ENCODE measurements at places on chromosomes 6 and 20.

DNA sequence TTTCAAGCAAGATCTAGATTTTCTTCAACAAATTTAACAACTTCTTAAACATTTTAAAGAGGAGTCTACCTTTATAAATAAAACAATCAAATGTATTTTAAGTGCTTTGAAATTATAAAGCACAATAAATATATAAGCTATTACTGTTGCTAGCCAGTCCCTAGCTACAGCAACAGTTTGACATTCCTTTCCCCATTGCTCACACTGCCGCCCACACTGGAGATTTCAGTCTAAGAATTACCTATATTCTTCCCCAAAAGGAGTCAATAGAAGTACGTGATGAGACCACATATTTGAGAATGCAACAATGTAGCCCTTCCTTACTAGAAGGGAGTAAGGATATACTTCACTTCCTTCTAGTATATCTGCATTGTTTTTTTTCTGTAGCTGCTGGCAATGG, 65.3 kb upstream of the RNF146 start:
- DNase-seq: no peak

DNA sequence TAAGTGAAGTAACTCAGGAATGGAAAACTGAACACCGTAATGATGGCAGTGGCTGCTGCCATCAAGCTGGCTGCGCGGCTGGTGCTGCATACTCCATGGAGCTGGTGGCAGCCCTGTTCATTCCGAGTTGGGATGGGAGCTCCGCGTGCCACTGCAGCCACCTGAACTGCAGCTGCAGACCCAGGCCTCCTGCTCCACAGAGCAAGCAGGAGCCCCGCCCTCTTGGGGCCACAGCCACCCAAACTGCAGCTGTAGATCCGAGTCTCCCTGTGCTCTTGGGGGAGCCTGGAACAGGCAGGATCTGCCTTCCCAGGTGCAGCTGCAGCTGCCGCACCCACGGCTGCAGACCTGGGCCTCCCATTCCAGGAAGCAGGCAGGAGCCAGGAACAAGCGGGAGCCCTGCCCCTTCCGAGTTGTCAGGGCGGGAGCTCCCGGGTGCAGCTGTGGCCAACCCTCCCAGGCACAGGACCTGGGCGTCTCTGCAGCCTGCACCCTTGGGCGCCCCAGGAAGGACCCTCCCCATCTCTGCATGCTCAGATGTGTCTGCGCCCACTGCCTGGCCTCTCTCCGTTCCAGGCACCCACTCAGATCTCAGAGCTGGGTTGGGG, 120.2 kb downstream of the GMPR start:
- no peak for DNase-seq

DNA sequence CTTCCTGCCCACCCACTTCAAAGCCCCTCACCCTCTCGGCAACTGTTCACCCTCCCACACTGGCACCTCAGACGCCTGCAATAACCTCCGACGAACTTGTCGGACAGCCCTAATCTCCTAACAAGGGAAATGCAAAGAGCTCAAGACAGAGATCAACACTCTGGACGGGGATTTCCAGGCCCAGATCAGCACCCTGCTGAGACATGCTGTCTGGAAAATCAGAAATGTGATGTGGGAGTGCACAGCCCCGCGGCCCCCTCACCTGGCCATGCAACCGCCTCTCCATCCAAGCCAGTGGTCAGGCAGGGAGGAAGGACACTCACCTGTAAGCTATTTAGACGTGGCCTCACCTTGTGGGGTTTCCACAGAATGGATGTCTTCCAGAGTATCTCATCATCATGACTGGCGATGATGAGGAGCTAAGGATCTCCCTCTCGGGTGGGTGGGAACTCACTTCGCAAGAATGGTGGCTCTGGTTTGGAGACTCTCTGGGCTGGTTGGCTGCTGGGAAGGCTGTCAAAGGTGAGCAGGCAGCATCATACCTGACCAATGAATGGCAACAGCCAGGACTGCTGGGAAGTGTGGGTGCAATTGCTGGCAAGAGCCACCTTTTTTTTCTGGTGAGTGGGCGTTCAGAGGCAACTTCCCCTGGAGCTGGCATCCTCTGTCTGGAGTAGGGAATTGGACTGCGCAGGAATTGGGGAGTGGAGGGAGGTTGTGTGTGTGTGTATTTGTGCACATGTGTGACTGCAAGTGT, 28.1 kb upstream of the ADTRP start:
- no peak for DNase-seq

GRCh38 chr6:35973670-35974222, 50.7 kb downstream of the SLC26A8 start:
- no peak for DNase-seq

- no peak for DNase-seq
Measured at GRCh38 chr6:139698526-139699176, 324.2 kb upstream of the CITED2 start.

- no peak for DNase-seq
Measured at GRCh38 chr6:135383301-135383700, 114.2 kb downstream of the AHI1 start.

- DNase-seq: no peak
Measured at GRCh38 chr6:28139860-28140543, 1.7 kb upstream of the ZKSCAN8 start.

DNA sequence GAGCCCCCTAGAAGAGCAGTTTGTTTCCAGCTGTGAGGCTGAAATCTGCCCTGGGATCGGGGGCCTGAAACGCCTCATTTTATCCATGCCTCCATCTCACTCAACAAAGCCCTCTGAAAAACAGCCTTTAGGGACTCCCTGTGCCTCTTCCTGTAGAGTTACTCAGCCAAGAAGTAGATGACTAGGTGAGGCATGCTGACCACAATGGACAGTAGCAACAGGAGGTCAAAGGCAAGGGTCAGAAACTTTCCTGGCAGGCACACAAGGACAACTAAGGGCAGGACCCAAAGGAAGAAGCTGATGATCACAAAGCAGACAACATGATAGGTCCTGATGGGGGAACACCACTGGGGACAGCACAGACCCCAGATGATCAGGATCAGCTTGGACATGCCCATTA, 12.8 kb downstream of the MAS1L start:
- no peak for DNase-seq

- DNase-seq: no peak
Measured at GRCh38 chr20:40958598-40958997, 70.0 kb upstream of the TOP1 start.

GRCh38 chr20:5835871-5836270, 85.7 kb downstream of the SHLD1 start:
- DNase-seq: no peak

GRCh38 chr20:33181482-33182093, 13.6 kb downstream of the BPIFA2 start:
- no peak for DNase-seq

- no peak for DNase-seq
Measured at GRCh38 chr20:18404172-18404571, 62.7 kb downstream of the DZANK1 start.

- peak; percentile 54 for DNase-seq
Measured at GRCh38 chr20:23350904-23351838, 580 bp downstream of the NXT1 start.

DNA sequence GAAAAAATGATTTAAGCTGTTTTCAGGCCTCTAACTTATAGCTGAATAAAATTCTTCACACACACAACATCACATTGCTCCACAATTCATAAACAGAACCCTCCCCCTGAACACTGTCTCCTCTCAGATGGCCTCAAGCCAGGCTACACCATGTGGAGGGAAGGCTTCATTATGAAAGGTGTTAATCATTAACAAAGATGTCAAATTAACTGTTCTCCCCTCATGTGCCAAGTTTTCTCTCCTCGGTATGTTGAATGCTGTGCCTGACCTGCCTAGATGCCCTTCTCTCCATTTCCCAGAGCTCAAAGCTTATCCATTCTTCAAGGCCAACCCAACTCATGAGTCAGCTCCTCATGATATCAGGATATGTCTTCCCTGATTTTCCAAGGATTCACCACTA, 210.4 kb downstream of the GMDS start:
- no peak for DNase-seq

GRCh38 chr6:6217855-6218758, 102.4 kb downstream of the F13A1 start:
- no peak for DNase-seq

DNA sequence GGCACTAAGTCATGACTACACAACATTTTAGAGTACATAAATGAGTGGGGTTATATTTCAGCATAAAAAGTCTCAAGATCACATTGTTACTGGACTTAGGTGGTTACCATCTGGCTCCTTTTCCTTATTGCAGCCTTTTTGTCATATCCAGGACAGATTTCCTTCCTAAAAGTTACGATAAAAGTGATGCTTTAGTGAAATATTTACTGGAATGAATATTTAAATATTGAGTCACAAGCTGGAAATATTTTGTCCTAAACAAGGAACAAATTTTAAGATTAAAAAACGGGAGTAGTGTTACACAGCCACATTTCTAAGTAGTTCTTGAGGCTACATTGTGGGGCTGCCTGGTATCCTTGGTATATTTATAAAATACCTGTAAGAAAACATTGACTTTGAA, 52.2 kb downstream of the CDC40 start:
- DNase-seq: no peak

DNA sequence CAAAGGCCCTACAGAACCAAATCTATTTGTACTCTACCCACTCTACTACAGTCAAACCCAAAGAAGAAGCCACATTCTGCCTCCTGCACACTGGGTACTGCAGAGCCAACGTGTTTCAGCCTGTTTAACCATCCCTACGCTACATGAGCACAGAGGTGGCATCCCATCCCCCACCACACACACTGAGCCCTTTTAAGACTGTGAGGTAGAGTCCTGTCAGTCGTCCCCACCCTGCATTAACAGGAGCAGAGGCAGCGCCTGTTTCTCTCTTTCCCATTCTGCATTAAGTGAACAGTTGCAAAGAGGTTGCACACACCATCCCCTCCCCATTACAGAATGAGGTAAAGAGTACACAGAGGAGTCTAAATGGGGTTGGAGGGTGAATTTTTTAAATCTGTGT, 5.2 kb upstream of the RSPH4A start:
- no peak for DNase-seq

DNA sequence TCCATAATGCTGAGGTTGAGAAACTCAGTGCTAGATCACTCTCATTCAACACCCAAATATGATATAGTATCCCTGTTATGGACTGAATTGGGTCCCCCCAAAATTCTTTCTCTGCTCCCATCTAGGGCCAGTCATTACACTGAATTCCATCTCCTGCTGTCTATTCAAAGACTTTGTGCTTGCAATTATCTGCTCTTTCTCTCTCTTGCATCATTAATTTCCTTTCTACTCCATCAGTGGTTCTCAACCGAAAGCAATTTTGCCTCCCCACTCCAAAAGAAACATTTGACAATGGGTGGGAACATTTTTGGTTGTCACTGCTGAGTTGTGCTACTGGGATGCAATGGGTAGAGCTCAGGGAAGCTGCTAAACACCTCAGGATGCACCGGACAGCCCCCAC, 271.5 kb upstream of the CDYL start:
- DNase-seq: no peak

DNA sequence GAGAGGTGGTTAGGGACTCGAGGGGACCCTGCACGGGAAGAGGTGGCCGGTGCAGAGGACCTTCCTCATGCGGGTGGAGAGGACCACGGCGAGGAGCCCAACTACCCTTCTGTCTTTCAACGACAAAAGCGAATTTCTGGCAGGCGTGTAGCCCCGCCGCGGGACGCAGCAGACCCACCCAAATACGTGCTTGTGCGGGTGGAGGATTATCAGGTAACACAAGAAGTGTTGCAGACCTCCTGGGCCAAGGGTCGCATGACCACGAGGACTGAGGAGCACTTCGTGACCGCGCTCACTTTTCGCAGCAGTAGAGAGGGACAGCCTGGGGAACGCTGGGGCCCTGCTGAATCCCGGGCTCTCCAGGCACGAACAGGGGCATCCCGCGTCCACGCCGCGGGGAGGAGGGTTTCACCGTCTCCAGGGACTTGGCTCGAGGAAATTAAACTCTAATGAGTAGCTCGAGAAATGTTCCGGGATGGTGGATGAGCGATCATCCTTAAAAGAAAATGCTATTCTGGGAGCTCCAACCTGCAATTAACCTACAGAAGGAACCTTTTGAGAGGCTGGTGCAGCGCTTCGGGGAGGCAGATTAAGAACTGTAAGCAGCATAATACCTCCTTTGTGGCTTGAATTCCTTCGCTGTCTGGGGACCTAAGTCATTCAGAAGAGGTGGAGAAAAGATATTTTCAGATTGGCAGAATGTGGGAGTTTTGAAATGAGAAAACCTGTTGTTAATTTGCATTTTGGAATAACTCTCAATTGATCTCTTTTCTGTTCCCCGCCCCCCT, 804 bp downstream of the C6orf141 start:
- DNase-seq: peak; percentile 14

- no peak for DNase-seq
Measured at GRCh38 chr20:57872816-57873409, 163.1 kb upstream of the PMEPA1 start.

- peak; percentile 28 for DNase-seq
Measured at GRCh38 chr20:44586289-44586911, 4.0 kb downstream of the PKIG start.

DNA sequence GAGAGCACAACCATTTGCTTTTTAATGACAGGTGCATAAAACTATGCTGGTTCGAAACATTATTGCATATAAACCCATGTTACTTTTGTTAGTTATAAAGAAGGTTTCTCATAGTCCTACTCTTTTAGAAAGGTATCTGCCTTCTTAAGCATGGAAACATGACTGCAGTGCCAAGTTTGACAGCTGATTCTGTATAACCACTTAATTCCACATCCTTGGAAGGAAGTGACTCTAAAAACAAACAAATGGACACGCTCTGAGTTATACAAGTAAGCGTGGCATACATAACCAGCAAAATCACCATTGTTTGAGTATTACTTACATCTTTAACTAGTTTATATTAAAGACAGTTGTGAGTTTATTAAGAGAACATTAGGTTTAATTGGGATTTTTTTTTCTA, 125.0 kb upstream of the HDGFL1 start:
- no peak for DNase-seq

DNA sequence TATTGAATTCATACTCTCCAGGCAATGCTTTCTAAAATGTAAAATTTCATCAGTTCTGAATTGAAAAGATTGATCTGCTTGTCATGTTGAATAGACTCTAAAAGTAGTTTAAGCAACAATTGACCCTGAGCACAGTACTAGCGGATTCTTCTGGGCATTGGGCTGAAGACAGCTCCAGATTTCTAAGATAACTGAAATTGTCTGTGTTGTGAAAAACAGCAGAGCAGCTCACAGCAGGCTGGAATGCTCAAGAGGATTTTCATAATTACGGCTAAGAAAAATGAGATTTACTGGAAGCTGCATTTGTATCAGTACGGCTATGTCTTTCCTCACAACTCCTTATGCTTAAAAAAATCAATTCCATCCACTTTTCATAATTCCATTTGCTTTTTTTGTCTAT, 373.7 kb downstream of the HACE1 start:
- DNase-seq: no peak

DNA sequence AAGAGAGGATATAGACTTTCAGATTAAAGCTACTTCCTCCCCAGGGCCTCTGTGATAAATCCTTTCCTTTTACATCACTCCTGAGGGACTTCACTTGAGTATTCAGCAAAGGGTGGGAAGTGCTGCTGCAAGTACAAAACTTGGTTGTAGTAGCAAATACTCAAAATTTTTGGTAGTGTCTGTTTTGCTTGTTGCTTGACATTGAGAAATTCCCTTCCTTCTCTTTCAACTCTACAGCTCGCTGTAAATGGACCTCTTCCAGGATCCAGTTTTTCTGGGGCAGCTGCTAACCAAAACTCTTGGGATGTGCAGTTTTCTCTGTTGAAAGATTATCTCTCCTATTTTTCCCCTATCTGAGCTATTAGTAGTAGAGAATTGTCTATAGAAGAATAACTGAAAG, 472.0 kb downstream of the CD109 start:
- no peak for DNase-seq

GRCh38 chr6:107491760-107492660, 2.1 kb downstream of the SOBP start:
- DNase-seq: peak; percentile 17

- no peak for DNase-seq
Measured at GRCh38 chr20:46195264-46196036, 77.3 kb downstream of the CD40 start.

- DNase-seq: peak; percentile 74
Measured at GRCh38 chr6:156175971-156176421, 601.2 kb upstream of the ARID1B start.
